Trophoblast cell (in vitro differentiated cells and primary cell): ENCODE measurements at places on chromosomes 4 and X.

DNA sequence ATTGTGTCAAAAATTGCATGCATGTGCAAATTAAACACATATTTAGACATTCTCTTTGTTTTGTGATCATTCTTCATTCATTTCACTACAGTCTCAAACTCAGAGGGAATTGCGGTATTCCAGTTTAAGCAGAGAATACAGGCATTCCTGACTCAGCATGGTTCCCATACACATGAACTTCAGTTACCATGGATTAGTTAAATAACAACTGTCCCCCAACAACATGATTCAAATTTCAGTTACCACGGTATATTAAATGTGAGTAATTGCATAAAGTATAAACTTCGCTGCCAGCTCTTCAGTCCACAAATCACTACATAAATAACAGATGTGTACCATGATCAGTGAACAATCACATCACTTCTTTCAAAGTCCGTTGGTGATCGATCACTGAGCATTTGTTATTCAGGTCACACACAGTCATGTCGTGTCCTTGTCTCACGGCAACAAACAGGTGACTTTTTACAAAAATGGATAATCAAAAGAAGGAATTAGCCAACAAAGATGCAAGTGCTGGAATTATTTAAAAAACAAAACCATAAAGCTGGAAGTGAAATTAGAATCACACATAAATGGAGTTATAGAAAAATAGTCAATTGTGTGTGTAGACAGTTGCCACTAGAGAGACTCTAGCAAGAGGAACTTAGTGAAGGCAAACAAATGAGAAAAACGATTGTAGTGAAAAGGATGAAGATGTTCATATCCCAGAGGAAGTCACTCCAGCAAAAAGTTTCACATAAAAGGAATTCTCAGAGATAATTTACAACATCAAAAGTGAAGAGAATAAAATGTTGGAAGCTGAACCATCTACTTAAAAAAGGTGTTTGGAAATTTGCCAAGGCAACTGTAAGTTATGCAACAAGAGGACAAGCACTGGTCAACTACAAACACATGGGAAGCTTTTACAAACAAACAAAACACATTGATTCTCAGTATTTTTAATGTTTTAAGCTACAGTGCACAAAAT, 138.6 kb upstream of the SMARCAD1 start:
- H3K36me3 ChIP-seq = no peaks in the 10 kb centered on the region
- no peak for DNase-seq
- H3K4me3 ChIP-seq = no peak overlapping the region
- no peaks in the 10 kb centered on the region for H3K27me3 ChIP-seq
- H3K4me1 ChIP-seq = no peaks in the 10 kb centered on the region
- no peak overlapping the region for H3K27ac ChIP-seq

DNA sequence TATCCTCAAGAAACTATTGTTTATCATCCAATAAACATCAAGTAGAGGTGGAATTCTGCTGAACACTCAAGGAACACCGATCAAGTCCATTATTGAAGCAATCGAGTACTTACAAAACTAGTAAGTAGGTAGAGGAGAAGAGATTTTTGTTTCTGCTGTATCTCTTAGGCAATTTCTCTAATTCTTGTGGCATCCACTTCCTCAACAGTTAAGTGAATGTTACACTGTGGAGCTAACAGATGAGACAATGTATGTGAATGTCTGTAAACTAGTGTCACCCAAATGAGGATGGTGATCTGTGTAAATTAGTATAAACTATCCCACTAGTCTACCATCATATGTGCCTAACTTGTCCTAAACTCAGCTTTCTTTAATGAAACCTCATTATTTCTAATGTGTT, 261.6 kb downstream of the ARHGAP24 start:
- H3K4me1 ChIP-seq = no peaks in the 10 kb centered on the region
- H3K27me3 ChIP-seq = no peaks in the 10 kb centered on the region
- no peaks in the 10 kb centered on the region for H3K36me3 ChIP-seq
- no peak overlapping the region for H3K27ac ChIP-seq
- no peak overlapping the region for H3K4me3 ChIP-seq

GRCh38 chr4:73817341-73817740, 19.1 kb upstream of the CXCL6 start:
- no peaks in the 10 kb centered on the region for H3K27me3 ChIP-seq
- DNase-seq = no peak
- no peak overlapping the region for H3K27ac ChIP-seq
- H3K4me1 ChIP-seq = no peaks in the 10 kb centered on the region

- H3K27me3 ChIP-seq = no peaks in the 10 kb centered on the region
- H3K4me1 ChIP-seq = peaks cover 9% of the 10 kb centered on the region
- no peak for DNase-seq
- no peaks in the 10 kb centered on the region for H3K36me3 ChIP-seq
Observed at GRCh38 chr4:182188622-182189021, 54.6 kb upstream of the TENM3 start.

- peak overlapping the region; percentile 77 for H3K27ac ChIP-seq
- no peak overlapping the region for H3K4me3 ChIP-seq
- H3K4me1 ChIP-seq = peaks cover 18% of the 10 kb centered on the region
Observed at GRCh38 chrX:71917621-71918343, 7.1 kb downstream of the NHSL2 start.

GRCh38 chrX:35842674-35843073, 44.5 kb downstream of the MAGEB16 start:
- no peak overlapping the region for H3K4me3 ChIP-seq
- no peak overlapping the region for H3K27ac ChIP-seq
- no peaks in the 10 kb centered on the region for H3K36me3 ChIP-seq
- no peaks in the 10 kb centered on the region for H3K4me1 ChIP-seq

DNA sequence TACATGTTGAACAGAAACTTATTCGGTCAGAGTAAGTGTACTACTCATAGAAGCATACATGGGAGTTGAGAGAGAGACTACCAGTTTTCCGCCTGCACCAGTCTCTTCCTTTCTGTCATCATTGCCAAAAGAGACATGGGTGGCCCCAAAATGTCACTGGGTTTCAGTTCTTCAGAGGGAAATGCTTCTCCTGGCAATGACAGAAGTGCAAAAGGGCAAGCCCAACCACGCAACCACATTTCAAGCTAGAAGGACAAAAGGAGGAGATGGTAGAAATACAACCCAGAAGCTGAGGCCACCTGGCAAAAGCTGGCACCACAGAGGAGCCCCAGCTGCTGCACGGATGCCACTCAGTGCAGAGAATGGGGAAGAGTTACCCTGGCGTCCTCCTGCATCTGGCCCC, 320.1 kb downstream of the BCOR start:
- H3K4me3 ChIP-seq = no peak overlapping the region
- H3K27me3 ChIP-seq = no peaks in the 10 kb centered on the region
- H3K4me1 ChIP-seq = no peaks in the 10 kb centered on the region
- no peak for DNase-seq
- no peaks in the 10 kb centered on the region for H3K36me3 ChIP-seq

DNA sequence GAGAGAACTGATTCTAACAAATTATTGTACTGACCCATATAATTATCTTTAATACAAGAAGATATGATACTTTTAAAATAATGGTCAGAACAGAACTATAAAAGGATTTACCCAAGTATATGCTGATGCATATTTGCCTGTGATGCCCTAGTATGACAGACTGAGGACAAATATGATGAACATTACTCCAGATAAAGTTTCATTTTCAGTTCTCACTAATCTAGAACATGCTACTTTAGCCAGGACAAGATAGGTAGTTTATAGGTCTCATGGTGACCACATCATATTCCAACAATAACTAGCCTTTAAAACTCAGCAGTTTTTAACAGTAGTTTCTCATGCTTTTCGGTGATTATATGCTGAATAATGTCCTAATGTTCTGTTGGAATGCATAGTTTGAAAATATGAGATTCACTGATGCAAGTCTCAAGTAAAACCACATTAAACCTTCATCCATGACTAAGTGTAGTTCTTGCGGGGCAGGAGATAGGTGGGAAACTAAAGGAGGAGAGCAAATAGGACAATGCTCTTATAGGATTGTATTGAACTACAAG, 295.2 kb upstream of the AGA start:
- no peak overlapping the region for H3K27ac ChIP-seq
- no peak for DNase-seq
- no peaks in the 10 kb centered on the region for H3K27me3 ChIP-seq
- H3K36me3 ChIP-seq = no peaks in the 10 kb centered on the region
- H3K4me3 ChIP-seq = no peak overlapping the region

GRCh38 chrX:38368774-38369173, 16.4 kb downstream of the OTC start:
- no peak for DNase-seq
- H3K27me3 ChIP-seq = no peaks in the 10 kb centered on the region
- no peaks in the 10 kb centered on the region for H3K36me3 ChIP-seq
- no peak overlapping the region for H3K27ac ChIP-seq

DNA sequence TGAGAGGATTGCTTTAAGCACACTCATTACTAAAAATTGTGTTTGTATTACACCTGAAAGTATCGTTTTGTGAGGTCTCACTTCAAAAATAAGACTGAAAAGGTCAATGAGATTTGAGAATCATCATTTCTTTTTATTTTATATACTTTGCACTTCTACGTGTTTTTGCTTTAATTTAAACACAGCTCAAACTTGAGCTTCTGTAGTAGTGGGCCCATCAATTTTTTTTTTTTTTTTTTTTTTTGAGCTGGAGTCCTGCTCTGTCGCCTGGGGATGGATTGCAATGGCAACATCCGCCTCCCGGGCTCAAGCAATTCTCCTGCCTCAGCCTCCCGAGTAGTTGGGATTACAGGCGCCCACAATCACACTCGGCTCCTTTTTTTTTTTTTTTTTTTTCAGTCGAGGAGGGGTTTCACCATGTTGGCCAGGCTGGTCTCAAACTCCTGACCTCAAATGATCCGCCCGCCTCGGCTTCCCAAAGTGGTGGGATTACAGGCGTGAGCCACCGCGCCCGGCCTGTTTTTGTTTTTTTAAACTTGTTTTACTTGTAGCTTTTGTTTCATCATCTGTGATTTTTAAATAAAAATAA, 1.5 kb downstream of the GSTCD start:
- no peaks in the 10 kb centered on the region for H3K36me3 ChIP-seq
- H3K27me3 ChIP-seq = no peaks in the 10 kb centered on the region
